ENCODE measurements at places on chromosomes 13 and 19.

DNA sequence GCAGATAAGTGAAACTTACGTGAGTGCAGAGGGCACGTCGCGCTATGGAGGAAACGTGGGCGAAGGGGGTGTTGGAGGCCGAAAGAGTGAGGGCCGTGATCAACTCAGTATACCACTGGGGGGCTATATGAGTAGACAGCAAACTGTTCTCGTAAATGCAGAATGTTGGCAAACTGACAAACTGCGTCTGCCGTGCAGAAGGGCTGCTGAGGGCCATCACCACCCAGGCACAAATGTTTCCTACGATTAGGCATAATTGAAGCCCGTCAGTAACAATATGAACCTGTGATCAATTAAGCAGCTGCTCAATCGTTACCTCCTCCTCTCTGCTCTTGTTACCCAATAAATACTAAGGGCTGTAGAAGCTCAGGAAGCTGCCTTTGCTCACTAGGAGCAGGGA lies 17.3 kb upstream of the MADCAM1 start:
- DNase-seq = no peak

DNA sequence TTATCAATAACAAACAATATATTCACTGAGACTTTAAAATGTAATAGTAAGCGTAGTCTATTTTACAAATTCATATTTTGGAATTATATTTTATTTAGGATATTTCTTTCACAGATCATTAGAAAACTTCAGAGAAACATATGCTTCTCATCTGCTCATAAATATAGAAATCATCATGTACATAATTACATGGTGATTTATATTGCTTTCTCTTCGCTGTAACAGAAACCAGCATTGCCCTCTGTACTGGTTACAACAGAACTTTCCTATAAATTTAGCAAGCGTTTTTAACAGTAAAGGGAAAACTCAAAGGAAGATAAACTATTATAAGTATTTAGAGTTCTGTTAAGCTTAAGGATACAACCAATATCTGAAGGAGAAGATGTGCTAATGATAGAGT lies 672.8 kb downstream of the PCDH9 start:
- no peak for DNase-seq

GRCh38 chr19:55485439-55486011 lies 537 bp downstream of the NAT14 start:
- DNase-seq = no peak

GRCh38 chr19:18251587-18252369 lies 22.5 kb downstream of the IQCN start:
- peak; percentile 73 for DNase-seq

- DNase-seq = no peak
These were observed 617.2 kb downstream of the PCDH9 start for GRCh38 chr13:66612983-66613382.

- peak; percentile 3 for DNase-seq
These were observed 1921.1 kb downstream of the OLFM4 start for GRCh38 chr13:54949735-54950134.

All from epithelial cell of esophagus (primary cell).